Activated T-cell treated with anti-CD3 and anti-CD28 coated beads for 48 hours (primary cell): ENCODE measurements at places on chromosomes 11 and 22.

- no peak for DNase-seq
Measured at GRCh38 chr22:35592418-35592967, 24.6 kb downstream of the MB start.

DNA sequence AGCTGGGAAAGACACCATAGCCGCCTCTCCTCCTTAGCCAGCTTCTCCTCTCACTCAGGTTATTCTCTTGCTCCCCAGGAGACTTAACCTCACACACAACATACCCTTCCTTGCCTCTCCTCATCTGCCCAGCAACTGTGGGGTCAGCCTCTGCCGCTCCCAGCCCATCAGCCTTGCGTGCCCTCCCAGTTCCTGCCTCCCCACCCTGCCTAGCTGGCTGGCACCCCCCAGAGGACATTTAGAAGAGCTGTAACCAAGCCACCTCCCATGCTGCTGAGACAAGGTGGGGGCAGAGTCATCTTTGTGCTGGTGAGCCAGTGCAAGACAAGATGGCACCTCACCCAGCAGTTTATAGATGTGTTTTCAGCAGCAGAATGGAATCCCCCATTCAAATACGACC is 38.2 kb downstream of the TOM1 start:
- DNase-seq, result no peak

- DNase-seq, result no peak
Measured at GRCh38 chr11:96187822-96188221, 155.2 kb downstream of the MAML2 start.

DNA sequence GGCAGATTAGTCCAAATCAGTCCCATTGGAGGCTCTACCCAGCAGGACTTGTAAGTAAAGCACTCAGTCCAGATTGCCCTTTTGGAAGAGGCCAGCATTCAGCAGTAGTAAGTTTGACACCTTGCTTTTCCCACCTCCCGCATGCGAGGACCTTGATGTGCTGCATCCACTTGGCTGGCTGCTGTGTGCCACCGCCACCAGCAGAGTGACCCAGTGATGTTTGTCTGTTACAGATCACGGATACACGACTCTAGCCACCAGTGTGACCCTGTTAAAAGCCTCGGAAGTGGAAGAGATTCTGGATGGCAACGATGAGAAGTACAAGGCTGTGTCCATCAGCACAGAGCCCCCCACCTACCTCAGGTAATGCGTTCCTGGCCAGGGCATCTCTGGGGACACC is 6.6 kb downstream of the SMARCB1 start:
- DNase-seq, result no peak

- no peak for DNase-seq
Measured at GRCh38 chr22:37557321-37558001, 2.8 kb upstream of the CDC42EP1 start.

- no peak for DNase-seq
Measured at GRCh38 chr11:104370478-104370877, 206.5 kb upstream of the PDGFD start.

DNA sequence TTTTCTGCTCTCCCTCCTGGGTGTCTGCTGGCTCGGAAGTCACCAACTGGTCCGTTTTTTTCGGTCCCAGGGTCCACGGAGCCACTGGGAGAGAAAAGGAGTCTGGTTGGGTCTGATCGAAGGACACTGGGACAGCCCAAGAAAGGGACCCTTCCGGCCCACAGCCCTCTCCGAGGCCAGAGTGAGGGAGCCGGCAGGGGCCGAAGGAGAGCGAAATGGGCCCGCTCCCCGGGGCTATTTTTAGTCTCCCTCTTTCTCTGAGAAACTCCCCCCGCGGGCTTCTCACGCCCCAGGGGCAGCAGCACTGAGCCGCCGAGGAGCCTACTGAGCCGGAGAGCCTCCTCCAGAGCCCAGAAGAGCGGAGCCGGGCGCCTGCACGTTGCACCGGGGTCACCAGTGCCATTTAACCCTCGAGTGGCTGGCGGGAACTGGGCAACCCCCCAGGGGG is 1.9 kb downstream of the ESAM start:
- DNase-seq, result no peak

- DNase-seq, result peak; percentile 58
Measured at GRCh38 chr11:67276781-67277230, 10.5 kb downstream of the GRK2 start.

GRCh38 chr22:36334081-36334820 is 53.5 kb downstream of the MYH9 start:
- DNase-seq, result no peak

DNA sequence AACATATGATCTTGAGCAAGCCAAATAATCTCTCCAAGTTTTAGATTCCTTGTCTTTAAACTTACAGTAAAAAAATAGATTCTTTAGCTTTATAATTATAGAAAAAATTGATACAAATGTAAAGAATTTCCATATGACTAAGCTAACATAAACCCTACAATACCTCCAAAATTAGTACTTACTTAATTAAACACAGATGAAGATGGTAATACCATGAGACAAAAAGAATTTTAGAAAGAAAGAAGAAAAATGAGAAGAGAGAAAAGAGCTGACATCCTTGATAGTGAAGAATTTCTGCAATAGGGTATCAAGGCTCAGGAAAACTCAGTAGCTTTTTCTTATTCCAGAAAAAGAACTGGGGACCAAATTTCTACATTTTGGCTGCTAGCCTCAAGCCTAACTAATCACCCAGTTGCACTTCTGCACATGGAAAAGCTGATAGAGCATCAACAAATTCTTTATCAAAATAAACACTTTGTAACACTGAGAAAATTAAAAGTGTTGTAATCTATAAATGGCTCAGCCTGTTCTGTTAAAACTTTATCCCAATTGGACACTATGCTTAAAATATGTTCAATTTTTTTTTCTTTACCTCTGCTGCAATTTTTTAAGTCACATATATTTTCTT is 24.7 kb upstream of the SOX6 start:
- DNase-seq, result no peak
